ENCODE measurements at places on chromosomes 6 and 20. TPM values are rescaled to one million over a fixed set of nuclear protein-coding genes. Genes with fewer than 3 reads are reported as not detected.

The NPBWR2 gene
- not detected for total RNA-seq

The UNC93A gene
- not detected for total RNA-seq

The PAX1 gene
- total RNA-seq: not detected

GRCh38 chr6:14228571-14228970, 111.0 kb downstream of the CD83 start:
- peak; percentile 86 for DNase-seq

GRCh38 chr20:16505894-16506293, 67.4 kb downstream of the KIF16B start:
- DNase-seq: no peak

GRCh38 chr20:12957968-12958367, 50.8 kb upstream of the SPTLC3 start:
- DNase-seq: no peak

- no peak for DNase-seq
These were observed 90.4 kb downstream of the CEBPB start for GRCh38 chr20:50280851-50281655.

DNA sequence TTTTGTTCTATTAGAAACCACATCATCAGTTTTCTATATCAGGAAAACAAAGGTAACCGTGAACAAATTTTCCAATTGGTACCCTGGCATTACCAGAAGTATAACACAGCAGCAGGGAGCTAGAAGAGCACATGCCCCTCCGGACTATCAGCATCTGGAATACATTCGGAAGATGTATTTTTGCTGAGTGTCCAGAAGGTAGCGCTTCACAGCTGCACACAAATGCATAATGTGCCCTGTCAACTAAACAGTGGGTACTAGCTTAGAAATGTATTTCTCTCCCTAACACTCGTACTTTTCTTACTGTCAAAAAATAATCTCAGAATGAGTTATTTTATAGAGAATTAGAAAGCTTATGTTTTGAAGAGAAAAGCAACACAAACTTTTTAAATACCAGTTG, 77.6 kb downstream of the HUS1B start:
- DNase-seq: peak; percentile 13

GRCh38 chr20:38905375-38905774, 20.8 kb upstream of the FAM83D start:
- no peak for DNase-seq

DNA sequence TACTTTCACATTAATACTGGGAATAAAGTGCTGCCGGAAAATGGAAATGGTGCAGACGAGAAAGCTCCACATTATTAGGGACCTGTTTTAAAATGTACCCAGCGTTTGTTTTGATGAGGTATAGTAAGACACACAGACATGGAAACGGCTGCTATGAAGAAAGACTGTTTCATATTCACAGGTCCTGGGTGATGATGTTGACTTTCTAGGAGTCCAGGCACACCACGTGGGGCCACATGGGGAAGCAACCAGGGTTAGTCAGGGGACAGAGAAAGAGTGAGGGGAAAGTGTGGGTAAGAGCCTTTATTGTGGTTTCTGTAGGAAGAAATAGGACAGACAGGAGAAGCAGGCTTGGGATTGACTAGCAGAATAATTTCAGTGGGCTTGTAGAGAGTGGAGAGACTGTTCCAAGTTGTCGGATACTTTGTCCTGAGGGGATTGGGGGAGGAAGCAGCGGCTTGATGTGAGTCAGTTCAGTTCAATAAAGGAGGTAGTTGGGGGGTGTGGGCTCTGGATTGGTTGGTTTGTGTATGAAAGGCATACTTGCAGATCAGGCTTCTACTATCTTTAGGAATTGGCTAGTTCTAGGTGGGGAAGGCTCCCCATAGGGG, 112.0 kb upstream of the MCHR2 start:
- DNase-seq: no peak
